Glomerular endothelial cell (primary cell): ENCODE measurements at places on chromosomes 2 and 18.

DNA sequence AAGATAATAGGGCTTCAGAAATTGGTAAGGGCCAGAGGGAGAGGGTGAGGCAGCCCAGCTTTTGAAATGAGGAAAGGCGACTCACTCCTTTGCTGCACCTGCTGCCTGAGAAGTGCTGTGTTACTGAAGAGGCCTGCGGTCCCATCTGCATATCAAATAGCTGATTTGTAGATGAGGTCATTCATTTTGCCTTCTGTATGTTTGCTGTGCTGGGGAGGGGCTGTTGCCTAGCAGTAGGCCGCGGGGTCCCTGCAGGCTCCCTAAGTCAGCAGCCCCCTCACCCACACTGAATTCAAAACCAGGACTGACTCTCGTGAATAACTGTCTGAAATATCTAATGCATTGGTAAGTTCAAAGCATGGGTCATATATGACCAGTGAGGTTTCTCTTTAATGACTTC is 377.2 kb downstream of the SOX11 start:
- no peak for DNase-seq

DNA sequence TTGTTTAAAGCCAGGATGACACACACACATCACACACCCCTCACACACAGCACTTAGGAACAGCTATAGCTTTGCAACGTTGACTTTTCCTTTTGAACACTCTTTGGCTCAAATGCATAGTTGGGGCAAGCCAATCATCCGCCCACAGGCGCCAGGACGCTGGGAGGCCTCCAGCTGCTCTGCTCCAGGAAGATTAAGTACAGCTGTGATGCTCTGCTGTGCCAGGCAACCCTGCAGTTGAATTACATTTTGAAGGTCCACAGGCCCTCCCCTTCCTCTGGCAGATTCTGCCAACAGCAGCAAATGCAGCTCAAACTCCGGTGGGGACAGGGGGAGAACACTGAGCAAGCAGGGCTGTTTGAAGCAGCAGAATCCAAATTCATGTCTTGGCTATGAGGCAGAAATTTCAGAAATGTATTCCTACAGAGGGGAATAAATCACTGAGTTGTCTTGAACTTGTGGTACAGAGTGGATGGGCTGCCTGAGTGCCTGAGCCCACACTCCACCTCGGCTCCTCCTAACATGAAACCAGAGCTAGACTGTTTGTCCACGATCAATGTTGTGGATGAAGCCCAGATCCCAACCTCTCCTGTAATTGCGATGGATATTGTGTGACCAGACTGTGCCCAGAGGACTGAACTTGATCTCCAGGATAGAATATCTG is 86.5 kb upstream of the PPP1CB start:
- DNase-seq: no peak

GRCh38 chr18:40412410-40412809 is 1542.6 kb upstream of the PIK3C3 start:
- no peak for DNase-seq

- DNase-seq: no peak
Observed at GRCh38 chr2:199581935-199582360, 124.2 kb upstream of the SATB2 start.
